ENCODE measurements at places on chromosomes 2 and 18.

- DNase-seq, result peak; percentile 74
These were observed 147.0 kb upstream of the KLHL14 start for GRCh38 chr18:32919799-32920198.

GRCh38 chr2:3236300-3237045 lies 141.1 kb downstream of the EIPR1 start:
- DNase-seq, result no peak

GRCh38 chr2:99279969-99280695 lies 20.9 kb downstream of the LYG1 start:
- DNase-seq, result no peak

DNA sequence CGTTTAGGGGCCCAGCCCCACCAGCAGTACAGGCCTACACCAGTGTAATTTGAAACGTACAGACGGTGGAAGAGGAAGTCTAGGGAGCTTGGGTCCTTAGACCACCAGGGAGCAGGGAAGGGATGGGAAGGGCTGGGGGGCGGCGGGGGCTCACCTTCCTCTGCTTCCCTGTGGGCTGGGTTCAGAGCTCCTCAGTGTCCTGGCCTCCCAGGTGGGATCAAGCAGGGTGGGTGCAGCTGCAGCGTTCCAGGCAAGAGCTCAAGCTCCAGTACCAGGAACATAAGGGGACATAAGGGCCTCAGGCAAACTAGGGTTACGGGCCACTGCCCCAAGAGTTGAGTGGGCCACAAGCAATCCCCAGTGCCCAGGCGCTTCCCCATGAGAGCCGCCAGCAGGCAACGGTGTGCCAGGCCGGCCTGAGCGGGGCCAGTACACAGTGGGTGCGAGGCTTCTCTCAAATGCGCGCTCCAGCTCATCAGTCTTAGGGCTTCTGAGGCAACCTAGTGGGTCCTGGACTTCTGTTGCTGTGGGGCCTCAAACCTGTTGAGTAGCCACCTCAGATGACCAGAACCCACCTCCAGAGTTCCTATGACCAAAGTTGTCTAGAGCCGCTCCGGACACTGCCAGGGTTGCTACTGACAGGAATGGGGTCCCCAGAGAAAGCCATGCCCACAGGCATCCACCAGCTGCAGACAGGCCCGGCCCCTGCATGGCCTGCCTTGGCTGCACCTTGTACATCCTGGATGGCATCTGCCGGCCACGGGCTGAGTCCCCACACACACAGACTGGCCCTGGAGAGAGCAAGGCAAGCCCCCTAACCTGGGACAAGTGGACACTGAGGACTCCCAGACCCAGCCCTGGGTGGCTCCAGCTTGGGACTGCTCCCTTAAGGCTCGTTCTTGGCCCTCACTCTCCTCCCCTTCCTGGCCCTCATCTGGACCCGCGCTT lies 5.2 kb downstream of the ANKRD23 start:
- DNase-seq, result no peak

DNA sequence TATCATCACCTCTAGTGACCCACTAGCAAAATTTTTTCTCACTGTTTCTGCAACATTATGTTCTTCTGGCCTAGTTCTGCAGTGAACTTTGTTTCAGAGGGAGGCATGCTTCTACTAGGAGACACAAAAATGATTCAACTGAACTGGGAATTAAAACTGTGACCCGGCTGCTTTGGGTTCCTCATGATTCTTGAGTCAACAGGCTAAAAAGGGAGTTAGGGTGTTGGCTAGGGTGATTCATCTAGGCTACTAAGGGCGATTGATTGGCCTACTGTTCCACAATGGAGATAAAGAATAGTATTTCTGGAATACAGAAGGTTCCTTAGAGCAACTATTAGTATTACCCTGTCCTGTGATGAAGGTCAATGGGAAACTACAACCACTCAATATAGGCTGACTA lies 179.5 kb downstream of the PPP1R1C start:
- DNase-seq, result no peak

DNA sequence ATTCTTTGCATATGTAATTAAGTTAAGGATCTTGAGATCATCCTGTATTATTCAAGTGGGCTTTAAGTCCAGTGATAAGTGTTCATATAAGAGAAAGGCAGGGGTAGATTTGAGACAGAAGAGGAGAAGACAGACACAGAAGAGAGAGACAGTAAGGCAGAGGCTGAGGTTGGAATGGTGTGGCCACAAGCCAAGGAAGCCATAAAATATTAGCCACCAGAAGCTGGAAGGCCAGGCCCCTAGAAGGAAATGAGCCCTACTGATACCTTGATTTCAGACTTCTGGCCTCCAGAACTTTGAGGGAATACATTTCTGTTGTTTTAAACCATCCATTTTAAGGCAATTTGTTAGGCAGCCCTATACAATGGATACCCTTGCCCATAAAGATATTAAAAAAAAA lies 66.9 kb upstream of the DLX2 start:
- DNase-seq, result no peak

- no peak for DNase-seq
These were observed 20.1 kb upstream of the CD207 start for GRCh38 chr2:70855667-70856066.

DNA sequence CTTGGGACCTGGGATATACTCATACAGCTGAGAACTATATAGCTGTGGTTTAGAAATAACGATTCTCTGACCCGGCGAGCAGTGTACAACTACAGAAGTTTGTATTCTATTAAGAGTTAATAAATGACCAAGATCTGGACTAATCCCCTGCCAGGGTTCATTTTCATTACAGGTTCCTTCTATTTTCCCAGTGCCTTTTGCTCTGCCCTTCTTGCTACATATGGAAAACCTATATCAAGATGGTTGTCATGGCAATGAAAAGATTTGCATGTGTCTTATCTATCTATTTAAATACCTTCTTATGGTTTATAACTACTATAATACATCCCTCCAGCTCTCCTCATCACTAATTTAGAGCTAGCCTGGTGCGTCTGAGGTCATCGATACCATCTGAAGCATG lies 965.2 kb downstream of the BCL11A start:
- no peak for DNase-seq

GRCh38 chr2:67388680-67389079 lies 8.5 kb upstream of the ETAA1 start:
- DNase-seq, result no peak

GRCh38 chr2:73080321-73081131 lies 9.0 kb upstream of the SFXN5 start:
- no peak for DNase-seq

- no peak for DNase-seq
These were observed 1539.7 kb upstream of the ACVR2A start for GRCh38 chr2:146305164-146305563.

DNA sequence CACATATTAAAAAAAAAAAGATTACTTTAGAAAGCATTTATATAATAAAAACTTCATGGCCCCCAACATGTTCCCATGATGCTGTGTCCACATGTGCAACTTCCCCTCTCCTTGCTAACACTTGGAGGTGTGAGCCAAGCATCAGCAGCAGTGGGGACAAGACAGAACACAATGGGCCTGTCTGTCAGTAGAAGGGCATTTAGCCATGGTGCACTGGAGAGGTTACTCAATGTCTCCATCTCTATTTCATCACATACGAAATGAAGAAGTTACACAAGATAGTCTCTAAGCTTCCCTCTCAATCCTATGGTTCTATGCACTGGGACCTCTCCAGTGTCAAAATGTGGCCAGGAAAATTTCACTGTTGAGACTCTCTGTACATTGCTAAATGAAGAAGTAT lies 2.5 kb downstream of the VIT start:
- no peak for DNase-seq

DNA sequence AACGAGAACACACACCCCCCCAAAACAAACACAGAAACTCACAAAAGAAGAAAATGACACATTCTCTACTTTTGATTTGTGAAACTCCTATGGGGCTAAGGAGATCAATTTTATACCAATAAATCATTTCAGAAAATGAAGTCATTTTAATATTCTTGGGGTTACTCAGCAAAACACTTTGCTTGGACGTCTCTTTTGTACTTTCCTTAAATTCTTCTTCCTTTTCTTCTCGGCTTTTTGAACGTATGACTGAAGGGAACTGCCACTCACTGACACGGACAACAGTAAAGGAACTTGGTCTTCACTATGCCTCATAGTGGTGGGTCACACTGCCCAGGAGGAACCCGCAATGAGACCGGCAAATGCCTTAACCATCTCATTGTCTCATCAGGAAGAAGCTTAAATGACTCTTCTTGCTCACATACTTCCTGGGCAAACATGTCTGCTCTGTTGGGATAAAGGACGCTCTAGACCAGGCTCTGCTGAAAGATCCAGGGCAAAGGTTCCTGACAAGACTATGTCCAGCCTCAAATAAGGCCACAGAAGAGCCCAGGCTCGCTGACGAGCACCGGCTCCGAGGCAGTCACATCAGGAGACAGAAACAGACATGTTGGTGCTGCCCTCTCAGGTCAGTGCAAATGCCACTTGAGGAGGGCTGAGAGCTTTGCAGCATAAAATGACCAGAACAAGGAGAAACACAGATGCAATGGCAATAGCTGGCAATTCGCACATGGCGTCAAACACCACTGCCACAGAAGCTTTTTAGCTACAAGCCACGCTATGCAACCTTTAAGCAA lies 205.5 kb downstream of the TGIF1 start:
- no peak for DNase-seq

- DNase-seq, result peak; percentile 87
These were observed 189.4 kb upstream of the GLI2 start for GRCh38 chr2:120546048-120546864.

- no peak for DNase-seq
These were observed 32.6 kb downstream of the ABCA12 start for GRCh38 chr2:215105607-215106354.

- no peak for DNase-seq
These were observed 72.7 kb downstream of the NXPH2 start for GRCh38 chr2:138707392-138708074.

- no peak for DNase-seq
These were observed 76.0 kb downstream of the RNF144A start for GRCh38 chr2:6993229-6993640.

GRCh38 chr2:190999949-191000665 lies 13.9 kb downstream of the STAT1 start:
- DNase-seq, result no peak

DNA sequence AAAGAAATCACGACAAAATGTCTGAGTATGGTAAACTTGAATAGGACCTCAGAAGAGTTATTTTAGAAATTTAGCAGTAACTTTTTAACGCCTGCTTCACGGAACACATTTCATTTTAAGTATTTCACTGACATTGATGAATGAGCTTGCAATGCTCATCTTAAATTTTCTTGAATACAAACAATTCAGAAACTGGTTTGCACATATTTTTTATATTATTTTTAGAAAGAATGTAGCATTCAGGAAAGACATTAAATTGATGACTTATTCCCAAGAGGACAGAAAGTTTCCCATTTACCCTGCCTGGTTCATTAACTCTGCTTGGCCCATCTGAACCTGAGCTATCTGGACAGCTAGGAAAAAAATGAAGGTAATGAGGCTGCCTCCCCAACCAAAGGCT lies 89.3 kb downstream of the MBD2 start:
- no peak for DNase-seq

- no peak for DNase-seq
These were observed 20.9 kb downstream of the TSN start for GRCh38 chr2:121776361-121776760.

- DNase-seq, result no peak
These were observed 422.7 kb upstream of the FSHR start for GRCh38 chr2:49577041-49577440.

DNA sequence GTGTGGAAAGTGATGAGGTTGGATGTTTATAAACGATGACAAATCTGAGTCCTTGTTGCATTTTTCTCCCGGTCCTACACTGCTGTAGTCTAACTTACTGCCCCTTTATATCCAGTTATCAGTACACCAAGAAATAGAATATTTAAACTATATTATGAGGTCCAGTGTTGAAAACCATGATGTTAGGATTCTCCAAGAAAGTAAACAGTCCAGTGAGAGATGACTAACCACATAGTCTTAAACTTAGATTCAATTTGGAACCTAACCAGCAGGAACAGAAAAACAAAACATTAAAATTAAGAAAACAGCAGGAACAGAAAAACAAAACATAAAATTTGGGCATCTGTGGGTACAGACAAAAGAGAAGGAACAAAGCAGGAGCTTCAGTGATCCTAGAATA lies 143.2 kb downstream of the TPGS2 start:
- DNase-seq, result no peak

GRCh38 chr2:179963626-179964025 lies 43.5 kb downstream of the CWC22 start:
- DNase-seq, result peak; percentile 33

GRCh38 chr18:24128700-24129099 lies 10.2 kb upstream of the CABYR start:
- DNase-seq, result no peak

- no peak for DNase-seq
These were observed 118.2 kb upstream of the OTOS start for GRCh38 chr2:240258685-240259084.

GRCh38 chr2:209314653-209315052 lies 109.2 kb upstream of the MAP2 start:
- no peak for DNase-seq

DNA sequence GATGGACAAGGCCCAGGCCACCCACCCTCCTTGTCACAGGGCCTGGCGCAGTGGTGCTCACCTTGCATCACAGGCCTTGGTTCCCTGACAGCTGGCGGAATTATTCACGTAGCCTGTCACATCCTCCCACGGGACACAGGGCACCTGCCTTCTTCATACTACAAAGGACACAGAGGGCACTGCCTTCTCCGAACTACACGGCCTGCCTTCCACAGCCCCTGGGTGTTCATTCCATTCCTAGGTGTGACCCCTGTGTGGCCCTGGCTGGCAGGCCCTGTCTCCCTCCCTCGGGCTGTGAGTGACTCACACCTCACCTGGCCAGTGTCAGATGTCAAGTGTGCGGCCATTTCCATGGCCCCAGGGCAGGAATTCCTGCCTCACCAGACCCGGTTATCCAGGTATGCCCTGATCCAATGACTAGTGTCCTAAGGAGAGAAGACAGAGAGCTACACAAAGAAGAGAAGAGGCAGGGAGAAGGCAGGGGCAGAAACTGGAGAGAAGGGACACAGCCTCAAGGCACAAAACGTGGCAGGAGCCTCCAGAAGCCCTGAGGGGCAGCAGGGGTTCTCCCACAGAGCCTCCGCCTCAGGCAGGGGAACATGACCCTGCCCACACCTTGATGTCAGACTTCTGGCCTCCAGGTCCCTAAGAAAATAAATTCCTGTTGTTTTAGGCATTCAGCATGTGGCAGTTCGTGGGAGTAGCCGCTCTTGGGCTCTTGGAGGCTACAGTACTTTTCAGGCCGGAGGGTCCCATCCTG lies 43.4 kb downstream of the MBP start:
- DNase-seq, result no peak

- peak; percentile 34 for DNase-seq
These were observed 969.7 kb downstream of the DCDC2C start for GRCh38 chr2:4673025-4673489.

GRCh38 chr18:5601188-5601624 lies 57.4 kb upstream of the EPB41L3 start:
- no peak for DNase-seq
